ENCODE measurements at places on chromosomes 16 and 17.

DNA sequence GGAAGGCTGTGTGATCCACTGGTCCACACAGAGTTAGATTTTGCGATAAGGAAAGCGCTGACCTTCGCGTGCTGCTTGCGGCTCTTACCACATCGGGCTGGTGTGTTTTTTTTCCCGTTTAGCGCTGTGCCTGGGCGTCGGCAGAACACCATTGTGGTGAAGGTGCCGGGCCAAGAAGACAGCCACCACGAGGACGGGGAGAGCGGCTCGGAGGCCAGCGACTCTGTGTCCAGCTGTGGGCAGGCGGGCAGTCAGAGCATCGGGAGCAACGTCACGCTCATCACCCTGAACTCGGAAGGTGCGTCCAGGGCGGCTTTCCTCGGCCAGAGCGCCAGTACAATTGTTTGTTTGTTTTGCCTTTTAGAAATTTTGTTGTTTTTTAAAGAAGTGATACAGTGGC is 54.7 kb downstream of the BANP start:
- DNase-seq, result no peak

DNA sequence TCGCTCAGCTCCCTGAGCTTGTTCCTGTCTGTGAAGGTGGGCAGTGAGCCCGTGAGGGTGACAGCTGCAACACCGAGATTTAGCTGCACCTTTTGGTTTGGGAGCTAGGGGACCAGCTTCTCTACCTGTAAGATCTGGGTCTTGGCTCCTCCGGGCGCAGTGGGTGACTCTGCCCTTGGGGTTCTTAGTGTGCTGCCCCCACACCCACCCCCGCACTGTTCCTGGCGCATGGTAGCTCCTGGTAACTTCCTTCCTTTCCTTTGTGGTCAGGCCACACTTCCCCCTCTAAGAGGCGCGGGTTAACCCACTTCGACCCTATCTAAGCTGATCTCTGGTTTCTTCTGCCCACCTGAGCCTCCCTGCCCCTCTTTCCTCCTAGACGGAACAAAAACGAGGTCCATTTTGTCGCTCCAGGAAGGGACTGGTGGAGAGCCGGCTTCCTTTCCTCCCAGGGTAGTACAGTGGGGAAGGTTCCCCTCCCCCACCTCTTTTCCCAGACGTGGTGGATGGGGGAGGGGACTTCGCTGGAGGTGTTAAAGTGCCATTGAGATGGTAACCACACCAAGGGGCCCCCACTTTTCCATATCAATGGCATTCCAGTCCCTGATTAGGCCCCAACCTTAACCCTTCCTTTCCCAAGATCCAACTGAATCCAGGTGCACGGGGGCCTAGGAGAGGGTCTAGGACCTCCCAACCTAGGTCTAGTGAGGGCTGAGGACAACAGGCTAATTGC is 4.6 kb upstream of the CLDN9 start:
- no peak for DNase-seq

GRCh38 chr17:33901085-33901484 is 354.0 kb upstream of the CCL2 start:
- DNase-seq, result no peak

GRCh38 chr16:30585022-30585399 is 486 bp downstream of the ZNF785 start:
- peak; percentile 46 for DNase-seq

GRCh38 chr17:38326996-38327792 is 16.6 kb downstream of the GPR179 start:
- no peak for DNase-seq

DNA sequence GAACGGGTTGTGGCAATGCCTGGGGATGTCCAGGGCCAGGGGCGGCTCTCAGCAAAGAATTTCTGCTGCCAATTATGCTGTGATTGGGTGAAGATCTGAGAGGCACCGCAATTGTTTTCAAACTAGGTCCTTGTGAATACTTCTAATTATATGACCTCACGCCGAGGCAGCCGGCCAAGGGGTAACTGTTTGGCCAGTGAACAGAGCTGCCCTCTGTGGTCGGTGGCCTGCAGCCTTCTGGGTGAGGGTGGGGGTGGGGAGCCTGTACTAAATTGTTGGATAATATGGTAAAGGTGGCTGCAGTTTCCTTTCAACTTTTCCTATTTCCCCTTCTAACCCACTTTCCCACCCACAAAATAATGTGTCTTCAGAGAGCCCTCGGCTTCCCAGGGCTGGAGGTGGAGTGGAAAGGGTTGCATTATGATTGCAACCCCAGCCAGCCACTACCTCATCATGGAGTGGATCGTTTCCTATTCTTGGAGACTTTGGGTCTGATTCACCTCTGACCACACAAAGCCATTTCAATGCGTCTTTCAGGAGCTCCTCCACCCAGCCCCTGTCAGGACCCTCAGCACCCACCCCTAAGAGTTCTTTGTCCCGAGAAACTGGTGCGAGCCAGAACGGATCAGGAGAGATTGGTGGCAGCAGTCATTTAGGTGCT is 2.0 kb upstream of the DNAI2 start:
- no peak for DNase-seq

GRCh38 chr17:50274142-50274896 is at the start of gene TMEM92:
TMEM92 (plus strand) TSS chr17:50274466; CDS start chr17:50274502, 36 bp downstream.
- DNase-seq, result peak; percentile 43

- no peak for DNase-seq
Measured at GRCh38 chr16:84532291-84532724, 27.8 kb upstream of the MEAK7 start.

DNA sequence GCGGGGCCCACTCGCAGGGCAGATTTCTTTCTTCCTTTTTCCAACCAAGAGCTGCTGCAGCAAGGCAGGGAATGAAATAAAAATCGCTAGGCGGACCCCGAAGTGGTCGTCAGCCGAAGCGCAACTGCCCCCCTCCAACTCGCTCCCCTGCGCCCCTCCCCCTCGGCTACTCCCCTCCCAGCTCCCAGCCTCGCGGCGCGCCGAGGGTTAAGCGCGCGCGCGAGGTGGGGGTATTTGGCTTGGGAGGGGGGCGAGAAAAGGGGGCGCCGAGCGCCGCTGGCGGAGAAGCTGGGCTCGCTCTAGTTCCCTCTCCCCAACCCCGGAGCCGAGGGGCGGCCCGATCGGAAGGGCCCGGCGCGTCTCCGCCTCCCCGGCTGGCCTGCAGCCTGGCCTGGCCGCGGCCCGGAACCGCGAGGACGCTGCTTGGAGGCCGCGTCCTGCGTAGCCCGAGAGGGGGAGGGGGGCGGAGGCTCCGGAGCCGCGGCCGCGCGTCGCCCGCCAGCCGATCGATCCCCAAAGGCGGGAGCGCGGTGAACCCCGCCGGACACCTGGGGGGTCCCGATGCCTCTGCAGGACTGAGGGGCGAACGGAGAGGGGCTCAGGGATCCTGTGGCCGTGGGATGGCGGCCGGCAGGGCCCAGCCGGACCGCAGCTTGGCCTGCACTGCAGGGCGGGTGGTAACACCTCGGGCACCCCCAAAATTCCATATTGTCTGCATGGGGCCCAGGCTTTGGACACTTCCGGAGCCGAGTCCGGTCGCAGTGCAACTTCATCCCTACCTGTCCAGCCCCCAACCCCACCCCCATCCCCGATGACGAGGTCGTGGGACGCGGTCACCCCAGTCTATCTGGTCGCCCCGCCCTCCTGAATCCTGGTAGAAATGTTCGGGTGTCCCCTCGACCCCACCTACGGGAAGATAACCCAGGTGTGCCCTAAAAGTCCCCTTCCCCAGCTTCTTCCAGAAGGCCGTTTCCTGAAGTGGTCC is 4.9 kb upstream of the CBX4 start:
- no peak for DNase-seq

DNA sequence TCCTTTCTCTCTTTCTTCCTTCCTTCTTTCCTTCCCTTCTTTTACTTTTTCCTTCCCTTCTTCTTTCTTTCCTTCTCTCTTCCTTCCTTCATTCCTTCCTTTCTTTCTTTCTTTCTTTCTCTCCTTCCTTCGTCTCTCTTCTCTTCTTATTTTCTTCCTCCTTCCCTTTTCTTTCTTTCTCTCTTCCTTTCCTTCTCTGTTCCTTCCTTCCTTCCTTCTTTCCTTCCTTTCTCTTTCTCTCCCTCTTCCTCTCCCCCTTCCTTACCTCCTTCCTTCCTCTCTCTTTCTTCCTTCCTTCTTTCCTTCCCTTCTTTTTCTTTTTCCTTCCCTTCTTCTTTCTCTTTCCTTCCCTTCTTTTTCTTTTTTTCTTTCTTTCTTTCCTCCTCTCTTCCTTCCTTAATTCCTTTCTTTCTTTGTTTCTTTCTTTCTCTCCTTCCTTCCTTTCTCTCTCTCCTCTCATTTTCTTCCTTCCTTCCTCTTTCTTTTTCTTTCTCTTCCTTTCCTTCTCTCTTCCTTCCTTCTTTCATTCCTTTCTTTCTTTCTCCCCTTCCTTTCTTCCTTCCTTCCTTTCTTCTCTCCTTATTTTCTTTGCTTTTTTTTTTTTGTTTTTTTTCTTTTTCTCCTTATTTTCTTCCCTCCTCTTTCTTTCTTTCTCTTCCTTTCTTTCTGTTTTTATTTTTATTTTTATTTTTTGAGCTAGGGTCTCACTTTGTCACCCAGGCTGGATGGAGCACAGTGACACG is 22.8 kb downstream of the GPR142 start:
- no peak for DNase-seq

- peak; percentile 98 for DNase-seq
Measured at GRCh38 chr17:7842380-7843256, 8.6 kb downstream of the KDM6B start.

- no peak for DNase-seq
Measured at GRCh38 chr16:89268987-89269735, 51.7 kb downstream of the ZNF778 start.

DNA sequence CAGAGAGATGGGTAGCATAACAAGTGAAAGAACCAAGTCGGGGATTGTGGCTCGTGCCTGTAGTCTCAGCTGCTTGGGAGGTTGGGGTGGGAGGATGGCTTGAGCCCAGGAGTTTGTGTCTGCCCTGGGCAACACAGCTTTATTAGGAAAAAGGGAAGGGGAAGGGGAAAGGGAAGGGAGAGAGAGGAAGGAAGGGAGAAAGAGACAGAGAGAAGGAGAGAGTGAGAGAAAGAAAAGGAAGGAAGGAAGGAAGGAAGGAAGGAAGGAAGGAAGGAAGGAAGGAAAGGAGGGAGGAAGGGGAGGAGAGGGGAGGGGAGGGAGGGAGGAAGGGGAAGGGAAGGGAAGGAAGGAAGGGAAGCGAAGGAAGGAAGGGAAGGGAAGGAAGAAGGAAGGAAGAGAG is 33.3 kb downstream of the CENPV start:
- no peak for DNase-seq

- DNase-seq, result no peak
Measured at GRCh38 chr16:3974751-3975150, 94.2 kb upstream of the CREBBP start.

GRCh38 chr17:2825253-2825970 is 29.2 kb downstream of the RAP1GAP2 start:
- DNase-seq, result no peak

DNA sequence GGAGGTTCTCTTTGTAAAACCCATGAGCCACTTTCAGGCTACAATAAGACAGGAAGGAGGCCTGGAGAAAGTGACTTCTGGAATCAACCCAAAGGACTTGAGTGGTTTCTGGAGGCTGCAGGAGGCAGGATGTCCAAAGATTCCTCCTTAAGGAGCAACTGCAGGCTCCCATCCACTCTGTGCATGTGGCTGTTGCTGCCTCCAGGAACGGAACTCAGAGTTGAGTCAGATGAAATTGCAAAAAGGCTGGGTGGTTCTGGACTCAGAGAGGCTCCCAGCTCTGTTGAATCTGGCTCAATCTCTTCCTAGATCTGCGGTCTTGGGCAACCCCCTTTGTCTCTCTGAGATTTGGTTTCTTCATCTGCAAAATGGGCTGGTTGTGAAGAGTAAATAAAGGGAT is 197.1 kb downstream of the SHISA9 start:
- DNase-seq, result no peak

- DNase-seq, result no peak
Measured at GRCh38 chr17:82217530-82218204, 5.0 kb upstream of the CCDC57 start.

DNA sequence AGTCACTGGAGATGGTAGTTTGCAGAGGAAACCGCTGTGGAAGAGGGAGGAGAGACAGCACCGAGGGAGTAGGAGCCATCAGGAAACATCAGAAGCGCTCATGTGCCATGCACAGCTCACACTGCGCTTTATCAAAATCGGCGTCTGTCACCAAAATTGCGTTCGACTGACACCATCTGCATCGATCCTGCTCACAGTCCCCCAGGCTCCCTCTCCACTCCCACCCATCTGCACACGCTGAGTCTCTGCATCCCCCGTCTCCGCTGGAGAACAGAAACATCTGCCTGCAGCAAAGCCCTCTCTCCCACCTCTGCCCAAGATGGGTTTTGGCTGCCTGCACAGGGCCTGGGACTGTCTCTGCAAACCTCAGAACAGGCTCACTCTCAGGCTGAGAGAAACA is 187.5 kb upstream of the RPL38 start:
- DNase-seq, result no peak

DNA sequence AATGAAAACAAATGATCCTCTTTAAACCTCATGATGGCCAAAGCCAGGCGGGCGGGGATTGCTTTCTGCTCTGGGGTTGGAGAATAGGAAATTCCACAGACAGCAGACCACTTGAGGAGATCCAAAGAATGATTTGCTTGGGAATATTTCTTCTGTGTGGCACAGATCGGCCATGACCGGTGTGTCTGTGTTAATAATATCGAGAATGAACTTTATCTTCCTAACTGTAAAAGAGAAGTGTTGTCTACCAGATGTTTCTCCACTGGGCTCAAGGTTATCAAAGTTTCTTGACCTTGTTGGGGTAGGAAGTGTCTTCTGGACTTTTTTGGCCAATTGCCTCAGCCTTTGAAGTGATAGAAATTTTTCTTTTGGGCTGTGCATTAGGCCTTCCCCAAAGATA is 186.6 kb upstream of the ZFHX3 start:
- DNase-seq, result no peak

DNA sequence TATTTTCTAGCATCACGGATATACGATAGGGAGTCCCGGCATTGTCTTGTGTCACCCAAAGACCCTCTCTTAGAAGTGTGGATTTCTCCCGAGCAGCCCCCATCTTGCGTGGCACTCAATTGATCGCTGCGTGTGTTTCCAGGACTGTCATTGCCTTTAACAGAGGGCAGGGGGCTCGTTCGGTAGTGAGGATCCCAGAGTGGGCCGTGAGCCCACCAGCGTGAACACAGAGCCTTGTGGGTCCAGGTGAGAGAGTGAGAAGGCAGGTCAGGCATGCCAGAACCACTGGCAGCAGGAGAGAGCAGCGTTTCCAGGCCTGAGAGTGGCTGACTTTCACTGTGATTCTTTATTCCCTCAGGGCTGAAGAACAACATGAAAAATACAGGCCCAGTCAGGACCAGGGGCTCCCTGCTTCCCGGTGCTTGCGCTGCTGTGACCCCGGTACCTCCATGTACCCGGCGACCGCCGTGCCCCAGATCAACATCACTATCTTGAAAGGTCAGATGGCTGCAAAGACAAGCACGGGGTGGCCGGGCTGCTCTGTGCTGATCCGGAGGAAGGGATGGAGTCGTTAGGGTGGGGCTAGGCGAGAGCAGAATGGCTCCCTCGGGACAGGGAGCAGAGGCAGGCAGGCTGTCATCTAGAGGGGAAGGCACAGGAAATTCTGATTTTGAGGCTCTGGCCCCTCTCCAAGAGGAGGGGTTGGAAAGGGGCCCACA is 22.4 kb downstream of the C1QTNF1 start:
- DNase-seq, result no peak

- no peak for DNase-seq
Measured at GRCh38 chr17:45834471-45835396, 9.9 kb upstream of the SPPL2C start.

All from stimulated activated CD4-positive, alpha-beta T cell treated with anti-CD3 and anti-CD28 coated beads, Interleukin-15, amount 100 ng/mL, for 24 hours (primary cell).